ENCODE measurements at places on chromosomes 12 and 14. TPM values are rescaled to one million over a fixed set of nuclear protein-coding genes. Genes with fewer than 3 reads are reported as not detected.

The SLC17A8 gene
- not detected for total RNA-seq

The TAS2R43 gene
- 19.5 TPM for total RNA-seq

GRCh38 chr12:4871514-4871913 lies 38.2 kb upstream of the KCNA1 start:
- no peaks in the 10 kb centered on the region for H3K36me3 ChIP-seq
- no peak for DNase-seq
- no peaks in the 10 kb centered on the region for H3K27me3 ChIP-seq
- H3K4me3 ChIP-seq: no peak overlapping the region
- H3K4me1 ChIP-seq: no peaks in the 10 kb centered on the region

DNA sequence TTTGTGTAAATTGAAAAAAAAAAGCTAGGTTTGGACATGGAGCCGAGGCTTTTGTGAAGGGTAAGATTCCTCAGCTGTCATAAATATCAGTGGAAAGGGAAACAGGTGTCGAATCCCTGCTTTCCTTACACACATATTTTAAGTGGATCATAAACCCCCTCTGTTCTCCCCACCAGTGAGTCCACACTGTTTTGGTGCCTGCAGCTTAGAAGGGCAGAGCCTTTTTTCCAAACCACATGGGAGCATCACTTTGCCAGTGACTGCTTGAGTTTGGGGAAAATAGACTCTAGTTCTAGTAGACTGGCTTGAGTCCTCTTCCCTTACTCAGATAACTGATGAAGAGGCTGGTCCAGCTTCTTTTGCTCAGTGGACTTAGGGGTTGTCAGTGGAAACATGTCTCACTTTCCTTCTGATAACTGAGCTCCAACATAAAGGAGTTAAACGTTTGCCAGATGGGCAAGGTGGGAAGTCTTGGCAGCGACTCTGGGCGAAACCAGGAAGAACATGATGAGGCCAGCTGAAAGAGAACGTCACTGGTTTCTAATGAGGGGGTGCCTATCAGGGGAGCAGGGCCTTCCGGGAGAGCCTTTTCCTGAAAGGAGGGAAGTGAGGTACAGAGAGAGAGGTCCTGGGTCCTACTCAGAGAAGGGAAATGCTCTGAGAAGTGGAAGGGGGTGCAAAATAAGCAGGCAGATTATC lies 168.1 kb upstream of the PARP11 start:
- no peaks in the 10 kb centered on the region for H3K4me1 ChIP-seq
- no peaks in the 10 kb centered on the region for H3K36me3 ChIP-seq
- H3K27me3 ChIP-seq: no peaks in the 10 kb centered on the region
- no peak for DNase-seq
- H3K27ac ChIP-seq: no peak overlapping the region

DNA sequence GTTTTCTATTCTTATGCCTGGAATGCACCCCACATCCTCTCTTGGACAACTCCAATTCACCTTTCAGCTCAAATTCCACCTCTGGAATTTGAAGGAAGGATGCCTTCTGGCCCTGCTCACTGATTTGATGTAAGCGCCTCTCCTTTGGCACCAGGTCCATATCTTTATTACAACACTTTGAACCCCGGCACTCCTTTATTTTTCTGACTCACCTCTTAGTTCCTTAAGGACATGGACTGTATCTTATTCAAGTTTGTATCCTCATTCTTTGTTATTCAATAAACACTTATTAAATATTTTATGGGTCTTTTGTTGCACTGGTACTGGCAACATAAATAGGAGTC lies 3.1 kb downstream of the GALC start:
- H3K27me3 ChIP-seq: no peaks in the 10 kb centered on the region
- no peaks in the 10 kb centered on the region for H3K36me3 ChIP-seq
- no peak for DNase-seq
